RPMI7951 (cell line): ENCODE measurements at places on chromosomes 1 and 21. TPM values are rescaled to one million over a fixed set of nuclear protein-coding genes. Genes with fewer than 3 reads are reported as not detected.

GBP7 gene
- total RNA-seq, result not detected in 2 replicates

VSIG8 gene
- total RNA-seq, result 0.20 TPM in 1 of 2 replicates, not detected in the other

DNA sequence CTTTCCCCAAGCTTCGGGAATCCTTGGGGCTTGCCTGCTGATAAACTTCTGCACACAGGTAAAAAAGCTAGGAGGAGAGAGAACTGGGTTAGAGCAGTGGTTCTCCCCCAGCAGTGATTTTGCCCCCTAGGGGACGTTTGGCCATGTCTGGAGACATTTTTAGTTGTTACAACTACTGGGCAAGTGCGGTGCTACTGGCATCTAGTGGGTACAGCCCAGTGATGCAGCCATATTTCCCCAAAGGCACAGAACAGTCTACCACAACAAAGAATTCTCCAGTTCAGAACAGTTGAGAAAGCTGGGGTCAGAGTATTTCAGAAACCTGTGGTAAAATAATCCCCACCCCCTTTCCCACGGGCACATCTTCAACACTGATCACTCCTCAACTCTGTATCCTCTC, 41.3 kb downstream of the LRRC71 start:
- DNase-seq, result peak; percentile 18

- no peak for DNase-seq
These were observed 26.9 kb upstream of the PTGFRN start for GRCh38 chr1:116882866-116883265.

GRCh38 chr1:62423580-62424242, 13.1 kb upstream of the USP1 start:
- DNase-seq, result no peak

- peak; percentile 80 for DNase-seq
These were observed 24.0 kb upstream of the DENND1B start for GRCh38 chr1:197799271-197799670.

DNA sequence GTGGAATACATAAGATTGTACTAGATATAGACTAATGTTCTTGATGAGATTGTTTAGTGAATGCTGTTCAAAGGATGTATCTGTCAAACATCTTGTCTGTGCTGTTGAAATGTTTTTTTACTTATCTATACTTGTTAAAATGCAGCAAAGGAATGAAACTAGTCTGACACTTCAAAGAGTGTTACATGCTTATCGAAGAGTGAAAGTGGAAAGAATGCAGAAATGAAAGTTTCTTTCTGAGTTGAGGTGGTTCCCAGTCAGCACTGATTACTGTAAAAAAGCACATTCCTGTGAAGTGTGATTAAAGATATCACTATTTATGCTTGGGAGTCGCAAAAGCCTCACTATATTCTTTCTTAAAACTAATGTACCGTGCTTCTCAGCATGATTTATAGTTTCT, 1225.2 kb downstream of the NCAM2 start:
- no peak for DNase-seq

DNA sequence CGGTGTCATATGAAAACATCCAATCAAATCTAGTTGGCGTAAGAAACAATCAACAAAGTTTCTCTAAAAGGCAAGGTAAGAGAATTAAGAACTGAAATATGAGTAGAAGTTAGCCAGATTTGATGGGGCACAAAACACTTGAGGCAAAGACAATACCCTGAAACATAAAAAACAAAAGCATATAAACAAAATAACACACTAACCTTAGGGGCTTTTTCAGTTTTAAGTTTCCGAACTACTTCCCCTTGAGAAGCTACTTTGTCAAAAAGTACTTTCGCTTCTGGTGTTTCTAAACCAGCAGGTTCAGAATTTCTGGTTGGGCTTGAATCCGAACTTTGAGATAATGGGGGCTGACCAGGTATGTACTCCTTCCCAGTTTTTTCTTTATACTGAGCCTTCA, 57.9 kb downstream of the EPRS1 start:
- DNase-seq, result no peak
